ENCODE measurements at places on chromosomes 7 and 10.
A peak's percentile ranks its signal among the peaks of the same experiment; 100 is the strongest.

DNA sequence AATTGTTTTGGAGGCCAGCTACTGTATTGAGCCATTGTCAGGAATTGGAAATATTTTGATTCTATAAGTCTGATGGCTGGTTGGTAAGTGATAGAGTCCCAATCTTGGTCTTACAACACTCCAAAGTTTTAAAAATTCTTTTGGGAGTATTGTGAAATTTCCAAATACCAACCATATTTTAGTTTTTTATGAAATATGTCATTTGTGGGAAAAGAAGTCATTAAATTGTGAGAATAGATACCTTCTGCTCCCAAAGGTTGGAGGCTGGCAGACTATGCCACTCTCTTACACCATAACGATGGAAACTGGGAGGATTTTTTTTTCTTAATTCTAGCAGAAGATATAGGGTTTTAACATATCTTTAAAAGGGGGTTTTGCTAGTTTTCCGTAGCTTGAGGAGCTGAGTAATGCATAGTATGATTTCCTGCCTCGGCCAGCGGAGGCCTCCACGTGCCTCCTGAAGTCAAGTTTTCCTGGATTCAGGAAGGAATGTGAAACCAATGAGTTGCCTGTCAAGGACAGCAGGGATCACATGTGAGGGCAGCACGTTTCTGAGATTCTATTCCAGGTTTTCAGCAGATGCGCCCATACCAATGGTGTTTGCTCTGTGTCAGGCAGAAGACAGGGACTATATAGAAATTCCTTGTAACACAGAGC is 92.2 kb upstream of the LAMB4 start:
- no peak for DNase-seq

DNA sequence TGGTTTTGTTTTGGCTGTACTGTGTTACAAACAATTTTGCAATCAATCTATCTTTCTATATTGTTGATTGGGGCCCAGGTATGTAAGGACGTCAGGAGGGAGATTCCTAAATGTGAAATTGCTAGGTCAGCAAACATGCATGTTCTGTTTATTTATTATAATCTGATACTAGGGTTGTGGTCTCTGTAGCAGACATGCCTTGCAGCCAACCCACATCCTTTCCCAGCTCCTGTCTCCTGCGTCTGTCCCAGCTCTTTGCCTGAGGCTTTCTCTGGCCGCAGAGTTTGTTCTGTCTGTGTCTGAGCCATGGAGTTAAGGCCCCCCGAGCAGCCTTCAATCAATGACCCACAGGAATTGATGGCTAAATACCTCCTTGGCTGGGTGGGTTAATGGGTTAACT is 124.0 kb upstream of the ZEB1 start:
- no peak for DNase-seq

GRCh38 chr10:110972231-110973134 is 53.1 kb downstream of the SHOC2 start:
- no peak for DNase-seq

GRCh38 chr7:95916573-95917297 is 144.4 kb downstream of the DYNC1I1 start:
- DNase-seq: peak; percentile 84

DNA sequence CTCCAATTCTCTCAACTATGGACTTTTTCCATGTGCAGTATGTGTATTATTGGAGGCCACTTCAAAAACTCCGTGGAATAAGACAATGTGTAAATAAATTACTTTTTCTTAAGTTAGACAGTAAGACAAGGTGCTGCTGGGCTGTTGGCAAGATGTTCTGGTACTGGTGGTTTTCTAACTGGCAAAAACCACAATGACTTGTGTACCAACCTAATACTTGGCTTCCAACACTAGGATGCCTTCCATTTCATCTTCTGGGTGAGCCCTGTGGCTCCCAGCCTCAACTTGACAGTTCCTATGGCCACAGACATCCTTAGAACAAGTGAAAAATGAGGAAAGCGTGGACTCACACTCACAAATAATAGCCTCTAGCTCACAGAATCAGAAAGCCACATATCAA is 77.0 kb downstream of the OSBPL3 start:
- no peak for DNase-seq

DNA sequence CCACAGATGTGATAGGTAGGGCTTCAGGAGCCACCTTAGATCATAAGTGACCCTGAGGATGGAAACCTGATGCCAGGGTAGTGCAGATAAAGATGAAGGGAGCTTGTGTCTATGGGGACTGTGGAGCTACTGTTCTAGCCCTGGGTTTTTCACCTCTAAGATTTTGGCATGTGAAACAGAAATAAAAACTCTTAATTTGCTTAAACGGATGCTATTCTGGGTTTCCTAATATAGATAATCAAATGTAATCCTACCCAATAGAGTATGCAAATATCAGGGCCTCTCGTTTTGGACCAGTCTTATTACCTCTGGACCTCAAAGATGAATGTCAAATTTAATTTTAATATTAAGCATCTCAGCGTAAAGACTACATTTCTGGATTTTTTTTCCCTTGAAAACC is 49.3 kb downstream of the ABCB4 start:
- no peak for DNase-seq

- DNase-seq: no peak
Measured at GRCh38 chr10:69644658-69645295, 14.7 kb downstream of the FAM241B start.

DNA sequence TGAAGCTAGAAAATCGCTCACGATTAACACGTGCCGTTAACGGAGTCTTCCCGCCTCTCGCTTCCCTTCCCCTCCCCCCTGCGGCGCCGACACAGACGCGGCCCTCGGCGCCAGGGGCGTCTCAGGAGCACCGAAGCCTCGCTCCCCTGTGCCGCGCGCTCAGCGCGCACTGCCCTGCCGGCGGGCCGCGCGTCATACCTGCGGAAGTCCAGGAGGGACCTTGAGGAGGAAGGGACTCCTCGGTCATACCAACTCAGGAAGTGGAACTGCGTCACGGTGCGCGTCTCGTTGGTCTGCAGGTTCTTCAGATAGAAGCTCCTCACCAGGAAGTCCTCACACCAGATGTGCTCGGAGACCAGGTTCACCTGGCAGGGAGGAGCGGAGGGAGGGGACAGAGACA is 239.6 kb downstream of the DNAJB6 start:
- DNase-seq: no peak

DNA sequence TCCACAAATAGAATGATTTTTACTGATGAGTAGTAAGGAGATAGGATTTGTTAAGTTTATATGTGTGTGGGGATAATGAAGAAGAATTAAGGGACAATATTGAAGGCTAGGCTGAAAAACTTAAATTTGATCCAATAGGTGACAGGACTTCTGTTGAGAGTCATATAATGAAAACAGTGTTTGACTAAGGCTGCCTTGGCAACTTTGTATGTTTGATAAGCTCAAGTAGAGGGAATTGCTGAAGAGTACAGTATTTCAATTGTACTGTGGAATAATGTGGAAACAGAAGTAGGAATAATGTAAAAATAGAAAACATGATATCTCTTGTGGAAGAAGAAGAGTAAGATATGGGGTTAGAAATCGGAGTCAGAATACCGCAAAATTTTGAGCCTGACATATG is 10.5 kb downstream of the R3HCC1L start:
- no peak for DNase-seq

DNA sequence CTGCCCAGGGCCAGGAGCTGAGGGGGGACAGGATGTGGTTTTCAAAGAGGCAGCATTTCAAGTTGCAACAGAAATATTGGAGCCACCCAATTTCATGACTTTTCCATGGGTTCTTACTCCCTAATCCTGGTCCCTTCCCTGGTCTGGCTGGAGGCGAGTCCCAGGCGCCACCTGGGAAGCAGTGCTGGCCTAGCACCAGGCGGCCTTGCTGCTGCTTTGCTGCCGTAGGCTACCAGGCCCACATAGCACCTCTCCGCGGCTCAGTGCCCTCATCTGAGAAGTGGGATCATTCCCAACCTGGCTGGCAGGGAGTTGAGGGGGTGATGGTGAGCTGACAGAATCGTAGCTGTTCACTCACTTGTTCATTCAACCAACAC is 33.7 kb downstream of the ZMIZ1 start:
- DNase-seq: peak; percentile 53

GRCh38 chr7:920351-921070 is 34.0 kb downstream of the ADAP1 start:
- no peak for DNase-seq

- DNase-seq: no peak
Measured at GRCh38 chr10:104325436-104326435, 12.5 kb downstream of the ITPRIP start.

GRCh38 chr10:42242135-42242805 is 396.1 kb downstream of the ZNF33B start:
- DNase-seq: no peak

DNA sequence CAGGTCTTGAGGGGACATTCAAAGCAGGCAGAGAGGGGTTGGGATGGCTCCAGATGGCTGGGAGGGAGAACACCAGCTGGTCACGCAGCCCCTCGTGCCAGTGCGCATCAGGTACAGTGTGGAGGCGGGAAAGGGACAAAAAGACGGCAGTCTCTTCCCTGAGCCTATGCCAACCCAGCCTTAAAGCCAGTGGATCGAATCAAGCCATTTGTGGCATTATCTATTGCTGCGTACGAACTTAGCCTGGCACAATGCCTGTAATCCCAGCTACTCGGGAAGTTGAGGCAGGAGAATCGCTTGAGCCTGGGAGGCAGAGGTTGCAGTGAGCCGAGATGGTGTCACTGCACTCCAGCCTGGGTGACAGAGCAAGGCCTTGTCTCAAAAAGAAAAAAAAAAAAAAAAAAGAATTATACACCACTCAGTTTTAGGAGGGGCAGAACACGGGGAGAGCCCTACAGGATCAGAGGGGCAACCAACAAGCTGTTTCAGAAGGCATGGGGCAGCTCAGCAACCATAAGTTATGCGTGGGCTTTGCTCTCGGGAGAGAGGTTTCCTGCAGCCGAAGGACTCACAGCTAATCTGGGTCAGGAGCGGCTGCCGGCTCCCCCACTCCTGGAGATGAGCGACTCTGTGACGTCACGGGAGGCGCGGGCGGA is 356 bp upstream of the NDUFB2 start:
- DNase-seq: peak; percentile 96

DNA sequence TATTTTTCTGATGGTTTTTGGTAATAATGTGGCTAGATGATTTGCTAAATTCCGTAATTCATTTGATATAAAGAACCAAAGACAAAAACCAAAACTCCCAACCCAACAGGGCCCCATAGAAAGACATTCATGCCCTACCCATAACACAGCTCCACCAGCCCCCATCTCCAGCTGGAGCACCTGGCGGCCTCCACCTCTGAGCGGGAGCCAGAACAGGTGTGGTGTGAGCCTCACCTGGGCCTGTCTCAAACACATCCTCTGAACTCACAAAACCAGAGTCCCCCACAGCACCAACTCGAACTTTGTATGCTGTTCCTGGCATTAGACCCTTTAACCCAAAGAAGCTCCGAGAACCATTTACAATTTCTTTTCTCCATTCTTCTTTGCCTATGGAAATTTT is 36.5 kb upstream of the LAMB4 start:
- DNase-seq: no peak

- no peak for DNase-seq
Measured at GRCh38 chr7:6382817-6383216, 64.9 kb downstream of the DAGLB start.

DNA sequence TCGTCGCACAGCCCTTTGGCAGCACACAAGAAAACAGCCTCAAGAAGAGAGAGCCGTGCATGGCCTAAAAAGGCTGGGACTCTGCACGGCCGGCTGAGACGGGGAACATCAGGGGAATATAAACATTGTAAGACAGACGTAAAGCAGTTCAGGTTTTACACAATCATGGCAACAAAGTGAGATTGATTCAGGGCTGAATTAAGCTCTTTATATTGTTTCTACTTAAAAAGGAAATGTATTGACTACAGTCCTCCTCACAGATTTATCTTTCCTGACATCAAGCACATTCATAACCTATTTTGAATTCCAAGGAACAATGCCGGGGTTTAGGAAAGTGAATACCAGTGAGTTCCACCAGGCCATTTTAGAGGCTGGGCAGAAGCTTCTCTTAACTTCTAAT is 25.2 kb downstream of the SORBS1 start:
- no peak for DNase-seq

- DNase-seq: no peak
Measured at GRCh38 chr10:133219782-133220181, 10.2 kb upstream of the UTF1 start.

DNA sequence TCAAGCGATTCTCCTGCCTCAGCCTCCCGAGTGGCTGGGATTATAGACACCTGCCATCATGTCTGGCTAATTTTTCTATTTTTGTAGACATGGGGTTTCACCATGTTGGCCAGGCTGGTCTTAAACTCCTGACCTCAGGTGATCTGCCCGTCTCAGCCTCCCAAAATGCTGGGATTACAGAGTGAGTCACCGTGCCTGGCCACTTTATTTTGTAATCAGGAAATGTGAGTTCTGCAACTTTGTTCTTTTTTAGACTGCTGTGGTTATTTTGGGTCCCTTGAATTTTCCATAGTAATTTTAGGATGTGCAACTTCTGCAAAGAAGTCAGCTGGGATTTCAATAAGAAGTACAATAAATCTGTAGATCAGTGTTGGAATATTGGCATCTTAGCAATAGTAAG is 96.8 kb downstream of the CYTH3 start:
- DNase-seq: no peak

GRCh38 chr7:18117482-18117881 is 89.8 kb upstream of the PRPS1L1 start:
- DNase-seq: no peak

GRCh38 chr10:127738512-127739424 is 1.8 kb downstream of the FOXI2 start:
- no peak for DNase-seq

DNA sequence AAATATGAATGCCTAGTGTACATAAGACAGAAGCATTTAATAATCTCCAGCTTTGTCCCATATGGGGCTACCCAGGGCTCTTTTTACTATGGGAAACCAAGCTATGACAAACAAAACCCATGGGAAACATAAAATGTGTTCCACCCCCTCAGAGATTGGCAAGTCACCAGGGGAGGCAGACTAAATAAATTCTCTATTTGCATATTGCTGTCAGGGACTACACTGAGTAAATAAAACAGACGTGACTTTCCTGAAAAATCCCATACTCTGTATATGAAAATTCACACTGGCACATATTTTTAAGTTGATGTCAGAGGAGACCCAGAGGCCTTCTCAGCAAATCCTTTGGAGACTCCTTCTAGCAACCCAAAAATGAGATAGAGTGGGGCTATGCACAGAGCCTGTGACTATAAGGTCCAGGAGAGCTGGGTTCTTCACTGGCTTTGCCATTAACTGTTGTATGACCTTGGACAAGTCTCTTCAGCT is 44.0 kb upstream of the HPSE2 start:
- DNase-seq: no peak

DNA sequence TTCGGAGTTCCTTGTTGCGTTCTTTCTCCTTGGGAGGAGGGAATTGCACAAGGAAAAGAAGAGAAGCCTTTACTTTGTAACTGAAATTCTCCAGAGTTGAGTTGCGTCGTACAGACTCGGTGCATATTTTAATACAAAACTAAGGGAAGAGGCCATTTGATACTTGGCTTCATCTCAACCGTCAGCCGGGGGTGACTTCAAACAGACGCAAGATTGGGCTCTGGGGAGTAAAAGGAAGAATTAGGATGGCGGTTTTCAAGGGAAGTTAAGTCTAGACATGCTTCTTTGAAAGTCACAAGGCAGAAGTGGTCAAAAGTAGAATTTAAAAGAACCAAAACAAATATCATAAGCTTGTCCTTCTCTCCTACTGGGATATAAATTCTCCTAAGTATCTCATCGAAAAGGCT is 1.6 kb downstream of the PRR15 start:
- peak; percentile 8 for DNase-seq
